Activated T-cell treated with anti-CD3 and anti-CD28 coated beads for 4 hours (primary cell): ENCODE measurements at places on chromosomes 12 and 14.

DNA sequence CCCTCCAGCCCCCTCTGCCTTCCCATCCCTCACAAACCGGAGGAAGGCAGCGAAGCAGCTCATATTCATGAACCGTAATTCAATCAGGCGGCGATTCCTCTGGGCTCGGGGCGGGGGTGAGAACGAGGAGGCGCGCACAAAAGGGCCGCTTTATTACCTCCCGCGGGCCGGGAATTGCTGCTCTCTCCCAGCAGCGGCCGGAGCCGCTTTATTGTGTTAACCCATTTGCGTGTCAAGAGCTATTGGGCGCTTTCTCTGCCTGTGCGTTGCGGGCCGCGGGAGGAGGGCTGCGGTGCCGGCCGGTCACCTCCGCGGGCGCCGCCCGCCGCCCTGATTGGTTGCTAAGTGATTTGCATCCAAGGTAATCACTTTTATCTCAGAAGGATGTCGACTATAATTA is 4.8 kb downstream of the FAM222A start:
- no peak for DNase-seq

DNA sequence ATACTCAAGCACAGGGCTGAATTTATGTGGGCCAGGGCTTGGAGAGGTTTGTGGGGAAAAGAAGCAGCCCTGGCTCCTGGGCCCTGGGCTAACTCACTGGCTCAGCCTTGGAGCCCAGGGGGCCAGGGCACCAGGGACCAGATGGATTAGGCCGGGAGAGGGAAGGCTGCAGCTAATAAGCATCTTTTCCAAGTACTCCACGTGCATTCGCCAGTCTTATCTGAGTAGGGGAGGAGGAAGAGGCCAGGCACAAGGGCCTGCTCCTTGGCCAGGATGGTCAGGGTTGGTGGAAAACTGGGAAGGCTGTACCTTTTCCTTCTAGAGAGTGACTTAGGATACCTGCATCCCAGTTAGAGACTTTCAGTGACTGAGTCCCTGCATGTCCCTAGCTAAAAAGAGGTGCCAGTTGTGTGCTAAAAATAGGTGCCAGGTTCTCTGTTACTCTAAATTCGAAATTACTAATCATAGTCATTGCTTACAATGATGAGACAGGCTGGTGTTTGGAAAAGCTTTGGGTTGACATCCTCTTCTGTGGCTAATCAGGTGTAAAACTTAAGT is 1.3 kb downstream of the GLRX5 start:
- no peak for DNase-seq

- no peak for DNase-seq
These were observed 6.1 kb upstream of the OS9 start for GRCh38 chr12:57687862-57688261.

- DNase-seq = no peak
These were observed 1089.1 kb downstream of the SLC6A15 start for GRCh38 chr12:83823386-83824045.

GRCh38 chr12:86122846-86123468 is 133.2 kb downstream of the MGAT4C start:
- DNase-seq = no peak

- DNase-seq = no peak
These were observed 43.4 kb upstream of the NR2C1 start for GRCh38 chr12:95116773-95117172.

- DNase-seq = no peak
These were observed 47.6 kb downstream of the CRACR2A start for GRCh38 chr12:3705354-3705675.

- DNase-seq = no peak
These were observed 201.0 kb downstream of the GXYLT1 start for GRCh38 chr12:41943671-41944070.

DNA sequence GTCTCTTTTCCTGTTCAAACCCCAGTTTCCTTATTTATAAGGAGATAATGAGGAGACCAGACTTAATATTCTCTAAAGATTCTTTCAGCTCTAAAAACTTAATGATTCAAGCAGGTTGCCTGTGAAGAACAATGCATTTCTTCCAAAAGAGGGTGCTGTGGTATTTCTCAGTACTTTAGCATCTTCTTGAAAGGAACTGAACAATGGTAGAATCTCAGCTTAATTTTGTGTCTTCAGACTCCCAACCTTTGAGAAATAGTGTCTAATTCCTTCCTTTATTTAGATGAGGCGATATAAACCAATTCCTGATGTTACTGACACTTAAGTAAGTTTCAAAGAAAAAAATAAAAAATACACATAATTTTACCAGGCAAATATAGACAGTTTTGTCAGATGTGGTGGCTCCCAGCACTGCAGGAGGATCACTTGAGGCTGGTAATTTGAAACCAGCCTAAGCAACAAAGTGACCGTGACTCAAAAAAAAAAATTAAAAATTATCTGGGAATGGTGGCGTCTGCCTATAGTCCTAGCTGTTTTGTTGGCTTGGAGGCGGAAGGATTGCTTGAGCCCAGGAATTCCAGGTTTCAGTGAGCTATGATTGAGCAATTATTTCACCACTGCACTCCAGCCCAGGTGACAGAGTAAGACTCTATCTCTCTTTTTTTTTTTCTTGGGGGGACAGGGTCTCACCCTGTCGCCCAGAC is 76.9 kb upstream of the PSMA6 start:
- no peak for DNase-seq

- no peak for DNase-seq
These were observed 89.9 kb downstream of the NT5DC3 start for GRCh38 chr12:103751171-103751570.

- DNase-seq = no peak
These were observed 71.3 kb downstream of the CRACR2A start for GRCh38 chr12:3681595-3682061.

- DNase-seq = no peak
These were observed 385.8 kb downstream of the MED13L start for GRCh38 chr12:115891556-115892164.

DNA sequence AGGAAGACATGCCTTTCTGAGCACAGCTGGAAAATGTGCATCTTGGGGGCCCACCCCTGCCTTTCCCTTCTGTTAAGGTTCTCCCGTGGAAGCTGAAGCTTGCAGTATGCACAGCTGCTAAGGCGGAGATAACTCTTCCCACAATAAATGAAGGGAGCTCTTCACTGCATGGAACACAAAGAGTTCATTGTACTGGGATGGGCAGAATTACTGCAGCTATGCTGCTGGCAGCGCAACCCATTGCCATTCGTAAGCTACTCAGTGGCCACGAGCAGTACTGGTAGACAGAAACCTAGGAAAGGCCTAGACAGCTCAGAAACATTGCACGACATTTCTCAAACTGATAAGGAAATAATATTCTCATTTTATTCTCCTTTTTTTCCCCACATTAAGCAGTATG is 310.2 kb downstream of the MDGA2 start:
- no peak for DNase-seq

GRCh38 chr12:110937104-110937641 is 16.8 kb upstream of the MYL2 start:
- DNase-seq = peak; percentile 43

DNA sequence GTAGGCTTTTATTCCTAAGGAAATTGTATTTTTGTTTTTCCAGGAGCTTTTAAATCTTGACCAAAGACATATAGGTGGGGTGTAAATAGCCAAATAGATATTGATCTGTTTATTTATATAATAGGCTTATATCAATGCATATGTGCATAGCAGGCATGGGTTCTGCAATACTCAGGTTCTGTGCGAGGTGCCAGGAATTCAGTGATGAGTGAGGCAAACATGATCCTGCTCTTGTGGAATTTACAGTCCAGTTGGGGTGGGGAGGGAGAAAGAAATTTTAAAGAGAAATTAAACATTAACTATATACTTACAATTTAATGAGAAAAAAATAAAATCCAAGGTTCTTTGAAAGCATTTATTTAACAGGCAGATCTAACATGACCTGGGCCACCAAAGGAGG is 160.3 kb upstream of the HIF1A start:
- DNase-seq = no peak

DNA sequence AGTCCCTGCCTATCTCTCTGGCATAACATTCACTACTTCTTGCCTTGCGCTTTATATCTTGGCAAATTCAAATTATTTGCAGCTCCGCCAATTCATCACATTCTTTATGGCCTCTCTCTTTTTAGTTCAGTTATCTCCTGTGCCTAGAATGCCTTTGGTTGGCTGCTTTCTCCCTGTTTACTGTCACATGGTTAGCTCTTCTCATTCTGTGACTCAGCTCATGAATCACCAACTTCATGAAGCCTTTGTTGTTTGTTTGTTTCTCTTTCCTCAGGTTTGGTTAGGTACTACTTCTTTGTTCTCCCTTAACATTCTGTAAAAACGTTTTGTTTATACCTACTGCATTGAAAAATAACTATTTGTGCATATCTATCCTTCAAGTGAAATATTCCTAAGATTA is 376.5 kb upstream of the GARIN6 start:
- DNase-seq = no peak

GRCh38 chr14:92207928-92208265 is 86.1 kb downstream of the CPSF2 start:
- no peak for DNase-seq

- peak; percentile 28 for DNase-seq
These were observed 768 bp downstream of the PTPN11 start for GRCh38 chr12:112419297-112420133.

- DNase-seq = no peak
These were observed 1005.9 kb upstream of the ATXN7L3B start for GRCh38 chr12:73531752-73532151.

DNA sequence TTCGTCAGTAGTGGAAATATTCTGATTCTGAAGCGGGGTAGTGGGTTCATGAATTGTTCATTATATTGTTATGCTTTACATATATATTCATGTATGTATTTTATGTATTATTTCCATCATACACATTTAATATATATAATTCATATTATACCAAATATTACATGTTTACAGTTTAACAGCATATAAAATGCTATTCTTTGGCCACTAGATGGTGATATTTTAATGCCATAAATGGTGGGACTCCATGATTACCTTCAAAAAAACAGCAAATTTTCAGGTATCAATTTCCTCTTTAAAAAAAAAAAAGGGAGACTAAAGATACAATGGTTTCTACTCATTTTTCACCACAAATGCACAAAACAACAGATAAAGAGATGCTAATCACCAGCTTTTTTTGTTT is 41.0 kb downstream of the BDKRB1 start:
- DNase-seq = no peak

- DNase-seq = no peak
These were observed 64.5 kb downstream of the NIN start for GRCh38 chr14:50766338-50766886.

DNA sequence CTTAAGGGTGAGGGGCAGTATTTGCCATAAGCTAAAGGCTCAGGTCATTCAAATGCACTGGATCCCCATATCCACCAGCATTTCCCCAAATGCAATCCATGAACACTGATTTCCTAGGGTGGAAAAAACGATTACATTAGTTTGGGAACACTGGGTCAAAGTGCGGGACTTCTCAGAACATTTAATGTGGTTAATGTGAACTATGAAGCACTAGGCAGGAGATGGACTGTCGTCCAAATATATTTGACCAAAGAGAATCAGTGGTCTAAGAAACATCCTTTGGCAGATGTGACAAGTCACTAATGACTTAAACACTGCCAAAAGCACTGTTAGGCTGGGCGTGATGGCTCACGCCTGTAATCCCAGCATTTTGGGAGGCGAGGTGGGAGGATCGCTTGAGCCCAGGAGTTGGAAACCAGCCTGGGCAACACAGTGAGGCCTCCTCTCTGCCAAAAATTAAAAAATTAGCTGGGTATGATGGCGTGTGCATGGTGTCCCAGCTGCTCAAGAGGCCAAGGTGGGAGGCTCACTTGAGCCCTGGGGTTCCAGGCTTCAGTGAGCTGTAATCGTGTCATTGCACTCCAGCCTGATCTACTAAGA is 205.4 kb downstream of the CALM1 start:
- no peak for DNase-seq

DNA sequence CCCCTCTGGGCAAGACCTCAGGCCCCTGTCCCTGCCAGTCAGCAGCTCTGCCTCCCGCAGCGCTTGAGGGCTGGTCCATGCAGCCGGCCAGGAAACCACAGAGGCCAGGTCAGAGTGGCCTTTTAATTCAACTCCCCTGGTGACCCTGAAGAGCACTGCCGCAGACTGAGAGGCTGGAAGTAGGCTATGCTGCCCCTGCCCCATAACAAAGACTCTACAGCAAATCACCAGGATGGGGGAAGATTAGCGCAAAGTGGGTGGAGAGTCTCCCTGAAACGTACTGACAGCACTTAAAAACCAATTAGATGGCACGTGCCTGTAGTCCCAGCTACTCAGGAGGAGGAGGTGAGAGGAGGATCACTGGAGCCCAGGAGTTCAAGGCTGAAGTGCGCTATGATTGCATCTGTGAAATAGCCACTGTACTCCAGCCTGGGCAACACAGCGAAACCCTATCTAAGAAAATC is 70.5 kb downstream of the ITPK1 start:
- DNase-seq = no peak

GRCh38 chr12:54936736-54937135 is 47.8 kb downstream of the TESPA1 start:
- no peak for DNase-seq

GRCh38 chr12:9786726-9787717 is 26.3 kb upstream of the CD69 start:
- no peak for DNase-seq

GRCh38 chr14:80425686-80426085 is 214.4 kb upstream of the DIO2 start:
- DNase-seq = no peak

- DNase-seq = no peak
These were observed 179.3 kb downstream of the PCNX1 start for GRCh38 chr14:71086567-71086966.

GRCh38 chr12:32773691-32774090 is 18.0 kb upstream of the YARS2 start:
- no peak for DNase-seq

GRCh38 chr12:44748950-44749468 is 127.1 kb downstream of the NELL2 start:
- no peak for DNase-seq

DNA sequence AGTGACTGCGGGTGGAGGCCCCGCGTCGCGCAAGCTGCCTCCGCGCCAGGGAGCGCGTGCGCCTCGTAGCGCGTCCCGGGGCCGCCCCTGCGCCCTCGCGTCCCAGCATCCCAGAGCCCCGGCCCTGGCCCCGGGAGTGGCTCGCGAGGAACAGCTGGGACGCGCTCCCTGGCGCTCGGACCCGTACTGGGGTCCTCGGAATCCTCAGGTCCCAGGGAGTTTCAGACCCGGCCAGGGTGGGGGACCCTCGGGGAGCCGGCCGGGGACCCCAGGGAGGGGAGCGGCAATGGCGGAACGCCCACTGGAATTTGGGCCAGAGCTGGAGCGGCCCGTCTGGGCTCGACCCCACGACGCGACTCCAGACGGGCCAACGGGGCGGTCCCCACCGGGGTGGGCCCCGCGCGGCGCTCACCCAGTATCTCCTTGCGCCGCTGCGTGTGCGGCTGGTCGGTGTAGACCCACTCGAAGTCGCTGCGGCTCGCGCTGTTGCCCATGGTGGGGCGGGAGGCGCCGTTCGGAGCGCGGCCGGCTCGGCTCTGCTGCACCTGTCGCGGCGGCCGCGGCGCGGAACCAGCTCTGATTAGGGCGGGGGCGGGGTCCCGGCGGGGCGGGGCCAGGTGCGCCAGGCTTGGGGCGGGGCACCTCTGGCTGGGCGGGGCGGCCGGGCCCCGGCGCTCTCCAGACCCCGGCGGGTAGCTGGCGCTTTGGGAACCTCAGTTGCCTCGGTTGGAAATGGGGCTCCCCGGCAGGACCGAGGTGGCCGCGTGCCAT is at the start of gene DEGS2:
Gene DEGS2, minus strand, starts transcription at position 552 of the 771 bp plus-strand sequence. Its CDS starts 58 bp downstream, at position 494.
- peak; percentile 50 for DNase-seq
